ENCODE measurements at places on chromosomes 1 and 21.

DNA sequence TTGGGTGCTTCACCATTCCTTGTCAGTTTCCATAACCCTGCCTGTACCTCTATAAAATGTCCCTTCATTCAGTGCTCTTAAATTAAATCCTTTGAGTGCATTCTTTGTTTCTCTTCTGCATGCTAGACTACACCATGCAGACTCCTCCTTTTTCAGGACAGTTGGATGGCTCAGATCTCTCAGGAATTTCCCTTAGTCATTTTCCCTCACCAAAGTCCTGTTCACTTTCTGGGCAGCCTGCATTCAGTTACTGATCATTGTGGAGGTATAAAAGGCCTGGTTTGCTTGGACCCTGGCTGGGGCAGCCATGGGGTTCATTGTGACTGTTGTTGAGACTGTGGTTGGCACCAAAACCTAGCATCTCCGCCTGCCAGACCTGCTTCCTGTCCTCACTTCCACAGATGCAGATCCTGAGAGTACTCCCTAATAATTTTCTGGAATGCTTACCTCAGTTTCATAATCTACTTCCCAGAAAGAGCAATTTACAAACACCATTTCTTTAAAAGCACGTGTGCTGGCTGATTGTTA lies 88.4 kb downstream of the PDE4B start:
- no peak for DNase-seq

DNA sequence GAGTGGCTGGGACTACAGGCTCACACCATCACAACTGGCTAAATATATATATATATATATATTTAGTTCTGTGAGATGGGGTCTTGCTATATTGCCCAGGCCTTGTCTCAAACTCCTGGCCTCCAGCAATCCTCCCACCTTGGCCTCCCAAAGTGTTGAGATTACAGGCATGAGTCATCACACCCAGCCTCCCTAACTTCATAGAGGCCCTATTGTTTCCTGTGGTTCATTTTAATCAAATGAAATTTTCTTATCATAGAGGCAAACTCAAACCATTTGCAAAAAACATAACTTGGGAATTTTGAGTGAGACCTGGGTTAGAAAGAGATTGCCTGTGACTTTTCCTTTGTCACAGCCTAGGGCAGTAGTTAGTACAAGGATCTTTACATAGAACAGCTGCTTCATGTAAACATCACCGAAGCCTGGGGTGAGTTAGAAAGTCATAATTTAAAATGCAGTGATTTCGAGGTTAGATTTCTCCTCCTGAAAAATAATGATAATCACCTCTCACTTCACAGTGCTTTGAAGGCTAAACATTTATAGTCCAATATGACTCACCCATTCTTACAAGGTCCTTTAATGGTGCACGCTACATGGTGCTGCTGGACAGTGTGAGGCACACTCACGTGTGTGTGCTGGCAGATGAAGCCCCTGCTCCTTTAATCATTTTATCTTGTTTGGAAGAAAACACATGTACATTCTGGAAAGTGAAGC lies 188.9 kb downstream of the RHOU start:
- no peak for DNase-seq

DNA sequence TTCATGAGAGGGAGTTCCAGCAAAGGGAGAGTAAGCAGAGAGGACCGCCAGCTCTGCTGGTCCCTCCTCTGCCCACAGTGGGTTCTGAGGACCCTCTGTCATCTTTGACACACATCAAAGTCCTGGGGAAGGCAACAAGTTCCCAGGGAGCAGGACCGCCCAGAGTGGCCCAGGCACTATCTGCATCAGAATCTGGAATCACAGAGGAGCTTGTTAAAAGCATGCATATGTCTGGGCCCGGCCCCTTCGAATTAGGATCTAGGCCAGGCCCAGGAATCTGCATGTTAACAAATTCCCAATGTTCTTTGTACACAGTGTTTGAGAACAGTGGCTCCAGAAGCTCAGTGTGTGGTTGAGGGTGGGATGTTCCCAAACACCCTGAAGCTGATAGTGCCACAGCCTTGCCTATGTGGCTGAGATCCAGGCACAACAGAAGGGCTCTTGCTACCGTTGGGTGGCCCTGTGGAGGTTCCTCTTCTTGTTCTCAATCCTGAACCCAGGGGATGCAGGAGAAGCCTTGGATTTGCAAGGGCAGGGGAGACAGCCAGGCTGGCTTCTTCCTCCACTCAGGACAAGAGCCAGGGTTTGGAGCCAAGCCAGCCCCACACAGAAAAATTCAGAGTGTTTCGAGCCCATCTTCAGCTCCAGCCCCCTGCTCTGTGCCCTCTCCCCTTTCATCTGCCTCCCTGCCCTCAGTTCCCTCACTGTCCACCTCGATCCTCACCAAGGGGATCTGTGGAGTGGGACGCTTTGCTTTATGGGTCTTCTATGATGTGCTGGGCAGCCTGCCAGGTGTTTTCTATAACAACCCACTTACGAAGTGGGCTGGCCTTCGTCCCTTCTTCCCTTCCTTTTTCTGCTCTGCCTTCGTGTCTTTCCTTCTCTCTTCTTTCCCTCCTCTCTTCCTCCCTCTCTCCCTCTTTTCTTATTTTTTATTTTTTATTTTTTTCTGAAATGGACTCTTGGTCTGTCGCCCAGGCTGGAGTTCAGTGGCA lies 129.0 kb upstream of the TMPRSS2 start:
- no peak for DNase-seq

DNA sequence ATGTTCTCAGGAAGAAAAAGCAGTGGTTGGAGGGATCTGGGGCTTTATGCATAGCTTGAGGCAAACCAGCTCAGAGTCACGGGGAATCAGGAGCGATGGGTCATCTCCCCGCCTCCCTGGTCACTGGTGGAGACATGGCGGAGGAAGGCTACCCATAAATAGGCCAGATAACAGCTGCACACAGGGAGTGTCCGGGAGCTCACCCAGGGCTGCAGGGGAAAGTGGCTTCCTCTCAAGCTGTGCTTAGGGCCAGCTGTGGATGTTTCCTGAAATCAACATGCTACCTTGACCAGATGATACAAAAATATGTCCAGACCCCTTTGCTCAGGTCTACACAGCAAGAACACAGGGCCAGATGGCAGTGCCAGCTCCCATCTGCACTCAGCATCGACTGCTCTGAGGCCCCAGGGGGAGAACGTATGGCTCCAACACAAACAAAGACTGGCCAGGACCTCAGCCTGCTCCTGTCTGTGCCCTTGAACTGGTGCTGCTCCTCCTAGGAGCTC lies 27.1 kb upstream of the RERE start:
- DNase-seq = no peak

DNA sequence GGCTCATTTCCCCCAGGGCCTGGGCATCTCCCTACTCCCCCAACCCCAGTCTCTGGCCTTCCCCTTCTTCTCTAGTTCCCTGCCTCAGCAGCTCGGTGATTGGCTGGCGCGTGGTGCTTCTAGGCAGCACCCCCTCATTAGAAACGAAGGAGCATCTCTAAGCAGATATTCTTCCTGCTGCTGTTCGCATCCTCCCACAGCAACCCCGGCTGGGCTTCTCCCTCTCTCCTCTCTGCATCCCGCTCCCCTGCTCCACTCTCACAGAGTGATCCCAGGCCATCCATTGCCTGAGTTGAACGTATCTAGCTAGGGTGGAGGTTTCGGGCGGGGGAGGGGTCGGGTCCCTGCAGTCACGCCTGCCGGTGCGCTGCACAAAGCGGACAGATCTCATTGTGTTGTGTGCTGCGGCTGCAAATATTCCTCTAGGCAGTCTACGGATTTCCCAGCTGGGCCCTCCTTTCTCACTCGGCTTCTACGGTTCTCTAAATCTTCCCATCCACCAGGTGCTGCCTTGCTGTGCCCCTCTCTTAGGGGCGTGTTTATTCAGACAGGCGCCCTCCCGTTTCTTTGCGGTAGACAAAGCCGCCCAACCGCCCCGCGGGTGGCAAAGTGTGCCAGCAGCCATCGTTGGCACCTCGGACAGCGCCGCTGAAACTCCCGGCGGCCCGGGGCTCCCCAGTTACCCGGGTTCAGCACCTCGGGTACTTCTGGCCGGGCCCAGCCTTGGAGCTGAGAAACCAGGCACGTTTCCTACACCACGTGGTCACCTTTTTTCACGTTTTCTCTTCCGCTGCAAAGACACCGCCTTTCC lies 2.2 kb downstream of the CACNA1E start:
- no peak for DNase-seq
